ENCODE measurements at places on chromosomes 7 and 10. TPM values are rescaled to one million over a fixed set of nuclear protein-coding genes. Genes with fewer than 3 reads are reported as not detected.
A peak's percentile ranks its signal among the peaks of the same experiment; 100 is the strongest.

DNA sequence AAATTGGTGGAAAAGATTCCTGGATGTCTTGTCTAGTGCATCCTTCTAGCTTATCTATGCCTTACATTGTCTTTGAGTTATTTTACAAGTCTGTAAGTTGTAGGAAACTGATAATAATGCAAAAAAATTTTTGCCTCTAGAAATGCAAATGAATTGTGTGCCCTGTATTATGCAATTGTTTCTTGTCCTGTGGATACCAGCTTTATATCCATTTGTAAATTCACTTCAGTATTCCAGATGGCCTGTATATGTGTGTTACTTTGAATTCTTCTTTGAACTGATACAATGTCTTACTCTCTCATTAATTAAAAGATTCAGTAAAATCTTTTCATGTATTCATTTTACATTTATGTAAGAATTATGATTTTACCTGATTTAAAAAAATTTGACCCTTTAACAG lies 234.3 kb downstream of the LRMDA start:
- H3K36me3 ChIP-seq: no peaks in the 10 kb centered on the region
- H3K4me3 ChIP-seq: no peak overlapping the region
- no peaks in the 10 kb centered on the region for H3K27me3 ChIP-seq
- H3K4me1 ChIP-seq: peaks cover 18% of the 10 kb centered on the region
- H3K27ac ChIP-seq: no peak overlapping the region

GRCh38 chr10:94545391-94546048 lies at the start of gene HELLS:
Gene HELLS, plus strand, starts transcription at chr10:94545788. Its CDS starts 134 bp downstream, at chr10:94545922.
- peak within 1 kb of the TSS; percentile 39 for H3K27ac ChIP-seq
- H3K4me1 ChIP-seq: peaks cover 15% of the 10 kb centered on the region
- peak; percentile 91 for DNase-seq
- no peaks in the 10 kb centered on the region for H3K27me3 ChIP-seq

- peaks cover 53% of the 10 kb centered on the region for H3K36me3 ChIP-seq
- H3K27ac ChIP-seq: no peak overlapping the region
- no peaks in the 10 kb centered on the region for H3K27me3 ChIP-seq
- peaks cover 25% of the 10 kb centered on the region for H3K4me1 ChIP-seq
- H3K4me3 ChIP-seq: no peak overlapping the region
Observed at GRCh38 chr10:79349072-79349491, 1.8 kb downstream of the PPIF start.

Gene ZNF679
- total RNA-seq: not detected

Gene IDI2
- not detected for total RNA-seq

Measured in upper lobe of left lung (tissue), 6 donors.